ENCODE measurements at places on chromosomes 5 and 9. TPM values are rescaled to one million over a fixed set of nuclear protein-coding genes. Genes with fewer than 3 reads are reported as not detected.

GRCh38 chr9:105554042-105554441 lies 3.9 kb upstream of the FKTN start:
- DNase-seq: peak; percentile 12

GRCh38 chr9:97293207-97293721 lies 14.2 kb upstream of the CCDC180 start:
- DNase-seq: peak; percentile 17

GRCh38 chr9:137194388-137194787 lies 5.9 kb downstream of the SSNA1 start:
- DNase-seq: no peak

The ACOT12 gene
- not detected for total RNA-seq

DNA sequence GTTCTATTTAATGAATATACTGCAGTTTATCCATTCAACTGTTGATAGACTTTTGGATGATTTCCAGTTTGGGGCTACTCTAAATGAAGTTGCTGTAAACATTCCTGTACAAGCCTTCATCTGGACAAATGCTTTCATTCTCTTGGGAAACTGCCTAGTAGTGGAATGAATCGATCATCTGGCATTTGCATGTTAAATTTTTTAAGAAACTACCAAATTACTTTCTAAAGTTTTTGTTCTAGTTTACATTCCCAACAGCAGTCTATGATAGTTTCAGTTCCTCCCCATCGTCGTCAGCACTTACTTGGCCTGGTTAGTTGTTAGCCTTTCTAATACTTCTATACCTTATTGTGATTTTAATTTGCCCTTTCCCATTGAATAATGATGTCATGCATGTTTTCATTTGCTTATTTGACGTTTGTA lies 306.3 kb downstream of the FER start:
- DNase-seq: peak; percentile 76

The ORM1 gene
- not detected for total RNA-seq

DNA sequence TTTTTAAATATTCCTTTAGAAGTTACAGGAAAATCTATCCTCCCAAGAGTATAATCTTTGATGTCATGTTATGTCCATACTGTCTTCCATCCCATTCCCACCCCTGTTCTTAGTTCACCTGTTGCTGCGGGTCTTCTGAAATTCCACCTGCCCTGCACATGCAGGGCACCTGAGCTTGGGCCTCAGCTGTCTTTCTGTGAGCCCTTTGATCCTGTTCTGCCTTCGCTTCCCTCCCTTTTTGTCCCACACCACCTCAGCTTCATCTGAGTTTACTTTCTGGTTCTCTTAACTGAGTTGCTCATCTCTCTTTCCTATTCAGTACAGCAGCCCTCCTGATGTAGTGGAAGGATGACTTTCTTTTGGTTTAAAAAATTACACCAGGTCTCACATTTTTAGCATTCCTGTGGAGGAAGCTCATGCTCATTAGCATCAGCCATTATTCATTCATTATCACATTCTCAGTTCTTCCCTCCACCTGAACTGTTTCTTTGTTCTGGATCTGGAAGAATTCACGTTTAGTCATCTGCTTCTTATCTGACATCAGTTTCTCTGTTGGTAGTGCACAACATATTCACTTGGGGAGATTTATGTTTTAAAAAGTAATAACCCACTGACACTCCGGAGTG lies 211.0 kb downstream of the ADCY2 start:
- DNase-seq: peak; percentile 12

GRCh38 chr5:31827867-31828266 lies 188.9 kb downstream of the PDZD2 start:
- DNase-seq: peak; percentile 75

The F2RL2 gene
- 26.0 TPM for total RNA-seq

The MLANA gene
- not detected for total RNA-seq

DNA sequence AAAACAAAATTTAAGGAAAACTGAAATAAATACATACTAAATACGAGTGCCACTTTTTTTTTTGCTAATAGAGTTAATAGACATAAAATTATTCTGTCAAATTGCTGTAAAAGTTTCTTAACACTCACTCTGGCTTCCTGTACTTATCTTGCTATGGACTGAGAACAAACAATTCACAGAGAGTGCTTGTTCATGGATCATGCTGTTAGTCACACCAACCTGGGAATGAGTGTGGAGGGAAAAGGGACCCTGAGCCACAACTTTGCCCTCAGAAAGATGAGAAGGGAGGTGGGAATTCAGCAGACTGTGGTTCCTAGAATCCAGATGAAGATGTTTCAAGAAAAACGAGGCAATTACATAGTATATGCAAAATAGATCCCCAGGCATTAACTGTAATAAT lies 246.9 kb downstream of the FBXL7 start:
- DNase-seq: no peak

The GOLGA1 gene
- total RNA-seq: 10.2 TPM
